ENCODE measurements at places on chromosomes 13 and 19. TPM values are rescaled to one million over a fixed set of nuclear protein-coding genes. Genes with fewer than 3 reads are reported as not detected.

DNA sequence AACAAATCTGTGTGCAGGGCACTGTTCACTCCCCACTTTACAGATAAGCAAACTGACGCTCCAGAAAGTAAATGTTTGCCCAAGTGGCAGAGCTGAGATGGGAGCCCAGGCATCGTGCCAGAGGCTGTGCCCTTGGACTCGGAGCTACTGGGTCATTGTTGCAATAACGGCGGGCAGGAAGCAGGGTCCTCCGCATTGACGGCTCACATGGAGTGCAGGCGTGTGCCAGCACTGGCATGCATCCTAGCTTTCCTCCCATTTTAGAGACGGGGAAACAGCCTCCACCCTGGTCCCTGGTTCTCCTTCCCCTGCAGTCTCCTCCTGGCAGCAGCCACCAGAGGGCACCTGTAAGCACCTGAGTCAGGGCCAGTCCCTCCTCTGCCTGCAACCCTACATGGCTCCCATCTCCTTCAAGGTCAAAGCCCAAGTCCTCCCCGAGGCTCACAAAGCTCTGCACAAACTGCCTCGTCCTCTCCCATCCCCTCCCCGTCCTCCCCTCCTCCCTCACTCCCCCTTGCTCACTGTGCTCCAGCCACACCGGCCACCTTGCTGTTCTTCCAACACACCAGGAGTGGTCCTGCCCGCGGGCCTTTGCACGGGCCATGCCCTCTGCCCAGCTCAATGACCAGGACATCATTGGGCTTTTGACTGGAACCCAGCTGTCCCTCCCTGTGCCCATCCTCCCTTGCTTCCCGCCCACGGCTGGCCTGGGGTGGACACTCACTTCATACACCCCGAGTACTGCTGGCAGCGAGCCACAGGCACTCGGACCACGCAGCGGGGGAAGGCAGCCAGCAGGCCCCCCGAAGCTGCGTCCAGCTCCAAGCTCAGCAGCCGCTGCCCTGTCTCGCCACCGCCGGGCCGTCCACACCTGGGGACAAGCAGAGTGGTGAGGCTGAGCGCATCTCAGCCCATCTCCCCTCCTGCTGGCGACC is 7.7 kb upstream of the LRG1 start:
- peak; percentile 61 for DNase-seq

Gene PTBP1
- 81.6 TPM for polyA plus RNA-seq

- DNase-seq, result no peak
Observed at GRCh38 chr13:21318891-21319532, 140.1 kb downstream of the ZDHHC20 start.

DNA sequence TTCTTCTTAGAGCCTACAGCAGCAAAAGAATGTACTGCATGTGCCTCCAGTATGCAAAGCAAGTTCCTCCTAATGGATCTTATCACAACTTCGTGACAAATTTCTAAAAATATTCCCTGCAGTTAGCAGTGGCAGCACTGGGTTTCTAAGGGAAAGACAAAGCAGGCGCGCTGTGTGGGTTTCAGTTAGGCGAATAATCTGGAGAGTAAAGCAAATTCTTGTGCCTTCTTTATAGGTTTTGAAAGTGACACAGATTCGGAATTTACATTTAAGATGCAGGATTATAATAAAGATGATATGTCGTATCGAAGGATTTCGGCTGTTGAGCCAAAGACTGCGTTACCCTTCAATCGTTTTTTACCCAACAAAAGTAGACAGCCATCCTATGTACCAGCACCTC is 167.9 kb downstream of the LMO7 start:
- no peak for DNase-seq

- no peak for DNase-seq
Observed at GRCh38 chr19:49933643-49934042, 4.3 kb upstream of the NUP62 start.

All from CD14-positive monocyte (primary cell).